ENCODE measurements at places on chromosomes 12 and 14. TPM values are rescaled to one million over a fixed set of nuclear protein-coding genes. Genes with fewer than 3 reads are reported as not detected.
A peak's percentile ranks its signal among the peaks of the same experiment; 100 is the strongest.

GRCh38 chr14:76870166-76870565 lies 44.0 kb downstream of the LRRC74A start:
- no peak for DNase-seq

Gene CACNA1C
- total RNA-seq = 124 TPM

DNA sequence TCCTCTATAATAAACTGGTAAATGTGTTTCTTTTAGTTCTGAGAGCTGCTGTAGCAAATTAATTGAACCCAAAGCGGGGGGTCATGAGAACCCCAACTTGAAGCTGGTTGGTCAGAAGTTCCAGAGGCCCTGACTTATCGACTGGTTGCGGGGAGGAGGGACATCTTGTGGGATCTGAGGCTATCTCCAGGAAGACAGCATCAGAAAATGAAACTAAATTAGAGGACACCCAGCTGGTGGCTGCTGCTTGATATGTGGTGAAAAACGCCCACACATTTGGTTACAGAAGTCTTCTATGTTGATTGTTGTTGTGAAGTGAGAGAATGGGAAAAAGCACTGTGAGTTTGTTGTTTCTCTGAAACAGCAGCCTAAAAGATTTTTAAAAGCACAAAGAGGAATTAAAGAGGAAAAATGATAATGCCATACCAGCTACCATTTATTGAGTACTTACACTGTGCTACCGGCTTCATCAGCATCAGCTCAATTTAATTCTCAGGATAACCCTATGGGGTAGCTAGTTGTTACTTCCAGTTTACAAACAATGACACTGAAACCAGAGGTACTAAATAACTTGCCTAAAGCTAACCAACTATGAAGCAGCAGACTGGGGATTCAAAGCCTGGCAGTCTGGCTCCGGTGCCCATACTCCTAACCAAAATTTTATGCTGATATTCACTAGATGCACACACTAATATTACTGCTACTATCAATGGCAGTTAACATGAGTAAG lies 24.3 kb downstream of the DDX24 start:
- no peak for DNase-seq

DNA sequence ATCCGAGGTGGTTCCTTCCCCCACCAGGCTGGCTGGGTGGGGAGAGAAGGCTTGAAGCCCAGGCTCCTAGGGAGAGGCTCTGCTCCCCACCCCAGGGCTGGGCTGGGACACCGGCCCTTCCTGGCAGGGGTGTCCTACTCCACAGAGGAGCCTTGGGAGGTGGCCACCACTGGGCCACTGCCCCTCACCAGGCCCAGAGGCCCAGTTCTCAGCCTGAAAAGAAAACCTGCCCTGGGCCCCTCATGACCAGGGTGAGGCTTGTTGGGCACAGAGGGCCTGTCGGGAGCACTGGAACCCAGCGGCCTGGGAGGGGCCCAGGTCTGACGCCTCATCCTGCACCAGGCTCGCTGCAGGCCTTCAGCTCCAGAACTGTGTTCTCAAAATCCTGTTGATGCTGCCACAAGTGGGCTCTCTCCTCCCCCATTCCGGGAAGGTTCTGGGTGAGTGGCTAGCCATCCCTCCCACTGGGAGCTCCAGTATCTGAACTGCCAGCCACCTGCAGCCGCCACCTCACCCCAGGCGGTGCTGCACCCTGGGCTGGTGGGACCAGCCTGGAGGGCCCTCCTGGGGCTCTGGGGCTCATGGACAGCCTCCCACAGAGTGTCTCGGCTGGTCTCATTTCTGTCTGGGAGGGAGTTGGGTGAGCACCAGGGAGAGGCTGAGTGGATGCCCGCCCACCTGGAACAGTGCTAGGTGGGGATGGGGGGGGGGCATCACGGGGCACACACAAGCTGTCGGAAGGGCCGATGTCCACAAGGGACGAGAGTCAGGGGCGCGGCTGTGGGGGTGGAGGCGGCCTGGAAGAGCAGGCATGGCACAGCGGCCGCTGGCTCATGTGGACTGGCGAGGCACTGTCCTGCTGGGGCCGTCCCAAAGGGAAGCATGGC lies 11.8 kb downstream of the BAG5 start:
- DNase-seq = peak; percentile 57

DNA sequence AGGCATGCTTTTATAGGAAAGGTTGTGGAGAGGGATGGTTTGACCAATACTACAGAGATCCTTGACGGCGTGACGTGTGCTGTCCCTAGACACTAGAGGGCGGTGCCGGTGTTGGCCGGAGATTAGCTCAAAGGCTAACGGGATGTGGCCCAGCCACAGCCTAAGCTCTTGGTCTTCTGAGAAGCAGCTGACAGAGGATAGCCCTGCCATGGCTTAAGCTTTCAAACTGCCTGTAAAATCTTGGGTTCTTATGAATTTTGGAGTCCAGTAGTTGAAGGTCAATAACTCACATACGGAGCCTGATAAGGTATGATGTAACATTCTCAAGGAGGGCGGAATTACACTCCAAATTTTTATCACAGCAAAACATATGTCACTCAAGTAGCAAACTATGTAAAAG lies 515.7 kb upstream of the ATXN7L3B start:
- DNase-seq = peak; percentile 45

DNA sequence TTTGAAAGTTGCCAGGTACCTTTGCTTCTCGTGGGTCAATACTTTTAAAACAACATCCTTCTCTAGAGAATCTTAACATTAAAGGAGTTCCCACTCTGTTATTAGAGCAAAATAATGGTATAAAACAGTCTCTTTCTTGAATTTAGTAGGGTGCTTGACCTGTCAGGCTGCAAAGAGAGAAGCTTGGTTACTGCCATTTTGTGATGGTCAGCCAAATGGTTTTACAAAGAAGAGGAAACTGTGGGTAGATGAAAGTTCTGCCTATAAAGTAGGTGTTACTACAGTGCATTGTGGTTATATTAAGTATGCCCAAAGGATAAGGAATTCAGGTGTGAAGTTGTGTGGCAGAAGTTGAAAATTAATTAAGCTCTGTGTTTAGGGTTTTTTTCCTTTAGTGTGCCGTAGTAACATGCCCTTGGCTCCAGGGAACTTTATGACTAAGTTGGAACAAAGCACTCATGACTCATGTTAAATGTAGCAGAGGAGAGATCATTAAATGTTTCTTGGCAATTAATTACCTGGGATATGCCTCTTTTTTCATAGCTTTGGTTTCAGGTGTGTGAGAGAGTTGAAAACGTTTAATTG lies 354.0 kb upstream of the KITLG start:
- no peak for DNase-seq

DNA sequence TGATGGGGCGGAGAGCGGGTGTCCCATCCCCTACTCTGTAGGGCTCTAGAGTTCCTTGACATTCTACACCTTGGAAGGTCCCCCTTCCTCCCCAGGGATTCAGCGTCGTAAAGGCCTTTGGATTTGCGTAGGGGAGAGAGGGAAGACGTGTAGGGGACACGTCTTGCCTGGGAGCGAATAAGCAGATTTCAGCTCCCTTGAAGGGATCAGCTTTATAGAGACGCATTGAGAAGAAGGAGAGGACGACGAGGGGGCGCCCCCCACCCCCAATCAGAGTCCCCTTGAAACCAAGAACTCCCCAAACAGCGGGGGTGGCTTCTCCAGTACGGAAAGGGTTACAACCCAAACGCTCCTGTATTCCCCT lies 324 bp downstream of the CALCOCO1 start:
- no peak for DNase-seq

GRCh38 chr12:64691227-64691794 lies 67.9 kb downstream of the GNS start:
- no peak for DNase-seq

Gene VDR
- 0.15 TPM for total RNA-seq

- DNase-seq = peak; percentile 88
These were observed 36.5 kb downstream of the CMKLR1 start for GRCh38 chr12:108302403-108303311.

GRCh38 chr14:23694085-23694948 lies 58.2 kb downstream of the DHRS2 start:
- DNase-seq = no peak

DNA sequence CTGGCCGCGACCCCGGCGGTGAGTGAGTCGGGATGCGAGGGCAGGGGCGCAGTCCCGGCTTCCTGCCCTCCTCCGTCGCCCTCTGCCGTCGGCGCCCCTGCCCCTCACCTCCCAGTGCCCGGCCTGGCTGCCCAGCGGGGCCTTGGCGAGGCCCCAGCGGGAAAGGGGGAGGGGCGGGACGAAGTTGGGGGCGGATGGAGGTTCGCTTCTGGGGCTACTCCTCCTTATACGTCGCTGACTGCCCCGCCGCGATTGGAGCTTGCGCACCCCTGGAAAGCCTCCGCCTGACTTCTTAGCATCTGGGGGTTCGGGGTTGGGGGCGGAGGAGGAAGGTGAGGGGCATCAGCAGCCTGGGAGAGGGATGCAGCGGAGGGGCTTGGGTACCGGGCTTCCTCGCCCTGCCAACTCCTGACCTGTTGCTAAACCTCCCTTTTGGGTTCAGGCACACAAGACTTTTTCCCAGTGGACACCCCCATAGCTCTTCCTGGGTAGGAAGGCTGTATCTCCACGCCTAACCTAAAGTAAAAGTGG lies 406 bp downstream of the TMEM263 start:
- DNase-seq = peak; percentile 74

Gene SMIM41
- not detected for total RNA-seq

Gene SLCO1C1
- 0.88 TPM for total RNA-seq

- DNase-seq = no peak
These were observed 113.1 kb downstream of the CCDC60 start for GRCh38 chr12:119447618-119448017.

DNA sequence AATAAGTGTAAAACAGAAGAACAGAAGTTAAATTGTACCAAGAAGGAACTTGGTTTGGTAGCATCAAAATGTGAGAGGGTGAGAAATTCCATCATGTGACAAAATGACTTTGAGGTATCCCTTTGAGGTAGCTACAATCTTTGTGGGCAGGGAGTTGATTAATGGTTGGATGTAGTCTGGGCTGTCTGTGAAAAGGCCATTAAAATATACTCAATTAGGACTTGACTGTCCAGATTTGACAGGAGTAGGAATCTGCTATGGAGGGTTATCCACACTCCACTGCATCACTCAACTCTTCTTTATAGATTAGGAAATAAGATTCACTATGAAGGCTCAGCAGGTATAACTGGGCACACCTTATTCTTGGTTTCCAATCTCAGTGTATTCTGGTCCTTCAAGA lies 7.4 kb upstream of the YBX3 start:
- DNase-seq = no peak

- no peak for DNase-seq
These were observed 157.6 kb upstream of the VASH1 start for GRCh38 chr14:76603713-76604112.

Gene C3AR1
- 2.7 TPM for total RNA-seq

DNA sequence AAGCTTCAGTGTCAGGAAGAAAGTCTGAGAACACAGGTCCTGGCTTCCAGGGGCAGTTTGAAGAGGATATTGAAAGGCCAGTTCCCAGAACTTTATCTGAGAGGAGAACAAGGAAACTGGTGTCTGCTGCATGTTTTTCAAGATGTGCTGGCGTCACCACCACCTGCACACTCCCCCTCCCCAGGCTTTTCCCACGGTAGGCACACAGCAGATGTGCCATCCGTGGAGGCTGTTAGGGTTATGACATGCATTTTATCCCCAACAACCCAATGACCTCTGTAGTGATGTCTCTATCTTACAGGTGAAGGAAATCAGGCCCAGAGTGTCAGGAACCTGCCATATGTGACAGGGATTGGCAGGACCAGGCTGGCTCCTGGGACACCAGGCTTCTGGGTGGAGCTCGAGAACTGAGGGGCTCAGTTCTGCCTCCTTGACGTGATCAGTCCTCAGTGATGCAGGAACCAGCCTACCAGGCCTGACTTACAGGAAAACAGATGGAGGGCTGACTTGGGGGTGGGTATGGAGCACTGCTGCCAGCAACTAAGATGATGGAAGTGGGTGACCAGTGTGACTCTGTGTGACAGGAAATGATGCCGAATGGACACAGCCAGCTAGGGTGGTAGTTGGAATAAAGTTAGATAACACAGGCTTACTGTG lies 16.8 kb downstream of the SLC25A47 start:
- no peak for DNase-seq

DNA sequence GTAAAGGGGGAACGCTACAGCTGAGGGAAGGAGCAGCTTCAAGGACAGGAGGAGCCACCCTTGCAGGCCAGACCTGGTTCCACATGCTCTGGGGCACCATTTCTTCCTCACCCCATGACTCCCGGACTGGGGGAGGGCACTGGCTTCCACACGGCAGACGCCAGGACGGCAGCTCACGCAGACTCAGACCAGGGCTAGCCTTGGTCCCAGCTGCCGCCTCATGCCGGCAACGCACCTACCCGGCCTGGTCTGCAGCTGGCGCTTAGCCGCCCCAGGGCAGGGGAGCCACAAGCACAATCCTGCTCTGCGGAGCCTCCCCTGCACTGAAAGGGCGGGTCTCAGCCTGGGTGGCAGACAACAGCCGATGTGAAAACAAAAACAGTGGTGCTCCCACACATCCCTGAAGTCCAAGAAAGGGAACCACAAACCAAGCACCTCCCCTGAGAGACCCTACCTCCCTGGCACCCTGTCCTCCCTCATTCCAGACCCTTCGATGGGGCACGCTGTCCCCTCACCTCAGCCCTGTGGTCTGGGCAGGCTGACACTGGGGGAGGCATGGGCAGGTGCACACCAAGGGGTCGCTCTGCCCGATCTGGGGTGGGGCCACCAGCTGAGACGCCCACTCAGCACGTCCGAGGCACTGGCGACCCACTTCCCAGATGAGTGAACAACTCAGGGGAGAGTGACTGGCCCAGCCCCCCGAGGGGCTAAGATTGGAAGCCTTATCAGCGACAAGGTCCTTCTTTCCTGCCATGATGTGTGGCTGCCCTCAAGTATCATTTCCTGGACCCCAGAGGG lies 65.0 kb downstream of the CHGA start:
- peak; percentile 62 for DNase-seq

DNA sequence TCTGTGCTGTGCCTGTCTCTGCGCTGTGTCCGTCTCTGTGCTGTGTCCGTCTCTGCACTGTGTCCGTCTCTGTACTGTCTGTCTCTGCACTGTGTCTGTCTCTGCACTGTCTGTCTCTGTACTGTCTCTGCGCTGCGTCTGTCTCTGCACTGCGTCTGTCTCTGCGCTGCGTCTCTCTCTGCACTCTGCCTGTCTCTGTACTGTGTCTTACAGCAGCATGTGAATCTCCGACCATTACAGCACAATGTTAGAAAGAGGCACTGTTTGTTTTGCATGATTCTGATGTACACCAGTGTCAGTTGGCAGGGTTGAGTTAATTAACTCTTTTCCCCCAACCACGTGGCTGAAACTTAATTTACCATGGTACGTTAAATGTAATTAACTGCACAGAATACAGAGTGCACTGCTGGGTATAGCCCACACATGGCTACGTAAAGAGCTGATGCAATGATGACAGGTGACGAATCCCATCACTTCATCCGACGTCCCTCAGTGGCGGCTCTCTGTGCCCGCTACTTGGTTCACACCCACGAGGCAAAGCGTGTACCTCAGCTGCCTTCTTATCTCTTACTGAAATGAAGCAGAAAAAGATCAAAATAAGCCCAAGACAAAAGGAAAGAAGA lies 127.7 kb upstream of the SFSWAP start:
- no peak for DNase-seq
